ENCODE measurements at places on chromosomes 6 and 20. TPM values are rescaled to one million over a fixed set of nuclear protein-coding genes. Genes with fewer than 3 reads are reported as not detected.

DNA sequence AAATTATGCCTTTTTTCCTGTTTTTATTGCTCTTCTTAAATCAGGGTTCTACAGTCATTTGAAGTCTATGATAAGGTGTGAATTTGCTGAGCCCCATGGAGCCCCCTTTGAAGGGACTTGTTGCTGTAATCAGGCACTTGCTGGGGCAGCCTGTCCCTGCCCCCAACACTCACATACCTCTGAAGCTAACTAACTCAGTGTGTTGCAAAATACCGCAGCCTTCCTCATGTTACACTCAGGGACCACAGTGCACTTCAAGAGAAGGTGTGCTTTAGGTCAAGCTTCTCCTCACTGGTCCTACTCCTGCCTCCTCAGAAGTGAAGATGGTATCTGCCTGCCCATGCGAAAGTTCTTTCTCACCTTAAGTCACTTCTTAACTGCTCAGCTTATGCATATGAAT lies 66.1 kb upstream of the GLP1R start:
- DNase-seq = no peak

Gene HLA-E
- 1,807 TPM for total RNA-seq

- no peak for DNase-seq
Observed at GRCh38 chr20:52965380-52965779, 6.8 kb upstream of the TSHZ2 start.

DNA sequence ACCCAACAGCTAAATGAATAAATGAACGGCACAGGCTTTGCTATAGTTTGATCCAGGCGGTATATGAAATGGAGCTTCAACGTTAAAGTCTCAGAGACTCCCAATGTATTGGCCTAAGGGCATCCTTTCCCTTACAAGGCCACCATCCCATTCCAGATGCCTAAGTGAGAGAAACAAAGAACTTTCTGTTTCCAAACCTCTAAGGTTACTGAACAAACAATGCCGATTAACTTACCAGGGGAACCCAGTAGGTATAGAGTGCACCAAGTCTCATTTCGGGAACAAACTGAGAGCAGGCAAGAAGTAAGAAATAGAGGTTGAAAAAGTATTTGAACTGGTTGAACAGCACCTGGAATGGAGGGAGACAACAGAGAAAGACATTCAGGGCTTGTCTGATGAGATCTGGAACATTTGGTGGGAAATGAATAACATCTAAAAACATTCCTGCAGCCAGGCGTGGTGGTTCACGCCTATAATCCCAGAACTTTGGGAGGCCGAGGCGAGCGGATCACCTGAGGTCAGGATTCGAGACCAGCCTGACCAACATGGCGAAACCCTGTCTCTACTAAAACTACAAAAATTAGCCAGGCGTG lies 42.5 kb downstream of the ATP9A start:
- DNase-seq = no peak

GRCh38 chr6:90277302-90278011 lies 19.2 kb downstream of the BACH2 start:
- no peak for DNase-seq

- DNase-seq = peak; percentile 33
Observed at GRCh38 chr20:31869942-31870725, at the start of the genes DUSP15 and TTLL9. Gene DUSP15, minus strand, starts transcription at chr20:31870527. Its CDS starts 190 bp downstream, at chr20:31870337. Gene TTLL9, plus strand, starts transcription at chr20:31870634. Its CDS starts 493 bp downstream, at chr20:31871127.

DNA sequence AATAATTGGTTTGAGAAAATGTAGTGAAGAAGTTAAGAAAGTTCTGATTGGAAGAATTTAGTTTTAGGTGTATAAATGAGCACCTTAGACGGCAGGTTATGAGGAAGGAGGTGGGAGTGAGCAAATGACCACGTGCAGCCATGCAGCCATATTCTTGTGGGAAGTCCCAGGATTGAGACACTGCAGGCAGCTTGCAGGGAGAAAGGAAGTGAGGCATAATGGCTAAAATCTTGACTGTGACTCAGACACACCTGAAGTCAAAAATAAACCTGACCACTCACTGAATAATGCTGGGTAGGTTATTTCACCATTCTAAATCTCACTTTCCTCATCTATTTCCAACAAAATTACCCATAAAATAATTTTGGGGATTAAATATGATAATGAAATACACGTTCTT lies 16.6 kb downstream of the DSE start:
- DNase-seq = no peak

GRCh38 chr20:32655903-32656512 lies 17.7 kb downstream of the C20orf203 start:
- no peak for DNase-seq

GRCh38 chr20:25271486-25272222 lies 23.8 kb downstream of the PYGB start:
- DNase-seq = peak; percentile 9

- DNase-seq = no peak
Observed at GRCh38 chr6:136696238-136696637, 96.0 kb downstream of the MAP3K5 start.

Gene MYB
- 0.40 TPM for total RNA-seq

DNA sequence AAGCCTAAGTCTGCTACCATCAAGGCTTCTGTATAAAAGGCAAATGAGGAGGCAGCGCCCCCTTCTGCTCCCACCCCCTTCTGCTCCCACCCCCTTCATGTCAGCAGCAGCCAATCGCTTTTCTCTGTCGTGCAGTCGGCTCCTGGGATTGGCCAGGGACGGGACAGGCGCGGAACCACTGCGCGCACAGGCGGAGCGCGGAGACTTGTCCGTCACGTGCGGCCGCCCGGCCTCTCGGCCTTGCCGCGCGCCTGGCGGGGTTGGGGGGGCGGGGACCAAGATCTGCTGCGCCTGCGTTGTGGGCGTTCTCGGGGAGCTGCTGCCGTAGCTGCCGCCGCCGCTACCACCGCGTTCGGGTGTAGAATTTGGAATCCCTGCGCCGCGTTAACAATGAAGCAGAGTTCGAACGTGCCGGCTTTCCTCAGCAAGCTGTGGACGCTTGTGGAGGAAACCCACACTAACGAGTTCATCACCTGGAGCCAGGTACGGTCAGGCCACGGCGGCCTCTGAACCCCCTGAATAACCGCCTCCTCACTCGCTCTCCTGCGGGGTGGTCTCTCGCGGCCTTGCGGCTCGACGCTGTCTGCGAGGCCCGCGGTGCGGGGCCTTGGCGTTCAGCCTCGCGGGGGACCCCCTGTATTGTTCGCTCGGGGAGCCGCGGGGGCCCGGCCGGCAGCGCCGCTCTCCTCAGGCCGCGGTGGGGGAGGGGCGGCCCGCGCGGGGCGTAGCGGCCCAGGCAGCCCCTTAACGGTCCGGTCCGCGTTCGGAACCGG lies at the start of gene HSF2:
Gene HSF2 (plus strand): TSS at position 305 of the 773 bp plus-strand sequence. CDS start 86 bp downstream, at position 391.
- peak; percentile 85 for DNase-seq

- no peak for DNase-seq
Observed at GRCh38 chr6:11525468-11526155, 11.9 kb upstream of the TMEM170B start.

DNA sequence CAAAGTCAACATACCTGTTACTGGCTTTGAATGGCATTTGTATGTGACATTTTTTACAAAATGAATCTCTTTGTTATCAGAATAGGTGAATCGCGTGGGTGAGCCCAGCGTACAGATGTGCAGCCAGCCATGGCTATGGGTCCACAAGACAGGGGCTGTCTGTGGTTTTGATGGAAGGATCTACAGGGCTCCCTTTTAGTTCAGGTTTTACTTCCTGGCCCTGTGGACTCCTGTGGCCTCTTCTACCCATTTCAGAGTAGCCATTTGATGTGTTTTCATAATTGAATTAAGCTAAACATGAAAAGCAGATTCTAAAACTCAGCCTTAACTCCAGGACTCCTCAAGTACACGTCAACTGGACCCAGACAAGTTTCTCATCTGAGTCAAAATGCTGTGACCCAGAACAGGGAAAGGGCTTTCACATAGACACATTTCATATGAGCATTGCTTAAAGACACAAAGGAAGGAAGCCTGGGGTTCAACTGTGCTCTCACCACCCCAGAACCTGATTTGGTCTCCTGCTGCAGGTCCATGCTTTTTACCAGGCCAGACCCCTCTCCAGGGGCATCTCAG lies 105.3 kb upstream of the NAA20 start:
- no peak for DNase-seq

- no peak for DNase-seq
Observed at GRCh38 chr6:24524805-24525204, 30.0 kb downstream of the ALDH5A1 start.

Gene VSX1
- total RNA-seq = not detected

GRCh38 chr6:57247603-57248002 lies 25.5 kb upstream of the RAB23 start:
- no peak for DNase-seq

Gene DNAH8
- total RNA-seq = 0.10 TPM
